GM23248 (cell line): ENCODE measurements at places on chromosomes 4 and X.

DNA sequence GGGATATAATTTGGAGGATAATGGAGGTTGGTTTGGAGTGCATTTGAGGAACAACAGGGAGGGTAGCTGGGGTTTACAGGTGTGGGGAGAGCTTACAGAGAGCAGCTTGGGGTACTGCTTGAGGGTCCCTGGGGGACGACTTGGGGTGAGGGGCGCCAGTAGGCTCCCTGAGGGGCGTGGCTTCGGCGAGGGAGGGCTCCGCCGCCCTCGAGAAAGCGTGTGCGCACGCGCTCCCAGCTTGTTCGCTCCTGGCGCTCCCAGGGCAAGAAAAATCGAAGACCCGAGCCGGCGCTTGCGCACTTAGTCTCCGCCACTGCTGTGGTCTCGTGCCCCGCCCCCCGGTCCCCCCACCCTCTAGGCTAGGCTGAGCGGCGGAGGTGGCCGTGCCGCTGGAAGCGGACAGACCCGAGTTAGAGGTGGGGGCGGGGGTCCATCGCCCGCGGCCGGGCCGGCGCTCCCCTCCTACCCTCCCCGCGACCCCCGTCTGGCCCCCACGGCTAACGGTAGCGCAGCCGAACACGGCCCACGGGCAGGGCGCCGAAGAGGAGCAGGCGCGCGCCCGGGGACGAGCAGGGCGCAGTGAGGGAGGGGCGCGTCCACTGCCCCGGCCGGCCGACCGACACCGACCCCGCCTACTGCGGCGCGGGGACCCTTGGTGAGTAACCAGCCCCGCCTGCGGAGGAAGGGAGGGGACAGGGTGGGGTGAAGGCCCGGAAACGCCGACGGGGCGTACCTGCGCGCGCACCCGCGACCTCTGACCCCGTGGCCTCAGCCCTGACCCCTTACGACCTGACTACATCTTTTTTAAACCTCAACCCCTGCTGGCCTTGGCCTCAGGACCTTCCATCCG, 5.4 kb upstream of the CCDC120 start:
- DNase-seq, result peak; percentile 63

GRCh38 chr4:74397748-74398426, 32.9 kb downstream of the EREG start:
- DNase-seq, result peak; percentile 16

GRCh38 chr4:99657798-99658197, at the start of gene C4orf54:
C4orf54 (minus strand) TSS chr4:99657828; CDS start chr4:99654648, 3,180 bp downstream.
- no peak for DNase-seq

DNA sequence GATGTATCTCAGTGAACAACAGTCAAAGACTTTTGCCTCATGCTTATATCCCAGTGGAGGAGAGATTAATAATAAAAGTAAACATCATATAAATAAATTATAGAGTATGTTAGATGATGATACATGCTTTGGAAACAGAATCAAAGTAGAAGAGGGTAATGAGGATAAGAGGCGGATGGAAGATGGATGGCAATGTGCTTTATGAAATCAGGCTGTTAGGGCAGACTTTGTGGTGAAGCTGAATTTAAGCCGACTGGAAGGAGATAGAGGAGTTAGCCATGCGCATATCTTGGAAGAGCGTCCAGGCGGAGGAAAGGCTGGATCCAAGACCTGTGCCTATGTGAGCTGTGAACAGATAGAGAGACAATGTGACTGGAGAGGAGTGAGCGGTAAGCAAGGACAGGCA, 74.9 kb upstream of the GUCY1A1 start:
- DNase-seq, result no peak

- no peak for DNase-seq
Measured at GRCh38 chrX:131262200-131262599, 26.9 kb downstream of the IGSF1 start.

GRCh38 chr4:102551958-102552565, 50.9 kb downstream of the NFKB1 start:
- DNase-seq, result no peak

DNA sequence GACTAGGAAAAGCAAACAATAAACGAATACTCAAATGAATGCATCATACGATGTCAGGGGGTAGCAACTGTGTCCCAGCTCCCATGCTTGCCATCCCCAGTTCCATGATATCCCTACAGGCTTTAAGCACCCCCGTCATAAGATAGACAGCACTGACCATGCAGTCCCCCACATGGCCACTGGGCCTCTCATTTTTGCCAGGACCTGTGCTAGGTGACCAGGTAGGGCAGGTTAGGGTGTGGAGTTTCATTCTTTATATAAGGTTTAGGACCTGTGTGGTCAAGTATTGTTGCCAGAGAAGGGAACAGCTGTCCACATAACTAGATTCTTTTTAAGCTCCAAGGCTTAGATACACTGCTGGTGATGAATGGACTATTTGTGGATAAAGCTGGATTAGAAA, 9.7 kb downstream of the PPEF2 start:
- no peak for DNase-seq

- DNase-seq, result no peak
Measured at GRCh38 chrX:29419774-29420553, 795.4 kb upstream of the MAGEB2 start.

- DNase-seq, result no peak
Measured at GRCh38 chr4:76301775-76302162, 4.8 kb upstream of the STBD1 start.

- DNase-seq, result no peak
Measured at GRCh38 chrX:13821738-13822137, 4.8 kb upstream of the GPM6B start.

DNA sequence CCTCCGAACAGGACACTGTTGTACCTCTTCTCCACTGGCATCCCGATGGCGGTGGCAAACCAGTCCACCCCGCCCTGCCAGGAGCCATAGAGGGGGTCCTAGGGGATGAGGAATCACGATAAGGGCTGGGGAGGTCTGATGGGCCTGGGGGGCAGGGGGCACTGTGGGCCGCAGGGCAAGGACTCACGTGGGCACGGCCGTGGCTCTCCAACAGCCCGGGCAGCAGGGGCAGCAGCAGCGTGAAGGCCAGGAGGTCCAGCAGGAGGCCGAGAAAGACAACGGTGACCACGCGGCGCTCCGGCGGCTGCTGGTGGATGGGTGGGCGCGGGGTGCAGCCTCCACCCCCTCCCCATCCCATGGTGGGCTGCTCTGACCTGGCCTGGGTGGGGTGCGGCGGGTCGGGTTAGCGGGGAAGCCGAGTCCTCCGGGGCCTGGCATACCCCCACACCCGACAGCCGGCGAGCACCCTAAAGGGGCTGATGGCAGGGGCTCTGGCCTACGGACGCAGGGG, 29.6 kb downstream of the NOP14 start:
- peak; percentile 55 for DNase-seq

DNA sequence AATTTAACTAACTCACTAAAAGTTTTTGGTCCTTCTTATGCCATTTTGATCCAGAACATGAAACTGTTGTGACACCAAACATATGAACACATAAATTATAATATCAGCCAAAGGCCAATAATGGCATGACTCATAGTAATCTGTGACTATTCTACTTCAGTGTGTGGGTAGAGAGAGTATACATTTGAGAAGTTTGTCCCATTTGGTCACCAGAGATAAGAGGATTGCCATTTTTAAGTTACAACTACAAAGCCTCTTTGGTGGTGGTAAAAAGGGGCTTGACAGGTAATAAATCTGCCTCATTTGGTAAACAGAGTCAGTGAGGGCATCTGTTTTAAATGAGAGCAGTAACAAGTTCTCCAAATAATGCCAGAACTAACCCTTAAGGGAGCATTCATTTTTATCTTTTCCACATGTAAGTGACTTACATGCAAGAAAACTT, 117.9 kb downstream of the TBC1D19 start:
- peak; percentile 55 for DNase-seq

DNA sequence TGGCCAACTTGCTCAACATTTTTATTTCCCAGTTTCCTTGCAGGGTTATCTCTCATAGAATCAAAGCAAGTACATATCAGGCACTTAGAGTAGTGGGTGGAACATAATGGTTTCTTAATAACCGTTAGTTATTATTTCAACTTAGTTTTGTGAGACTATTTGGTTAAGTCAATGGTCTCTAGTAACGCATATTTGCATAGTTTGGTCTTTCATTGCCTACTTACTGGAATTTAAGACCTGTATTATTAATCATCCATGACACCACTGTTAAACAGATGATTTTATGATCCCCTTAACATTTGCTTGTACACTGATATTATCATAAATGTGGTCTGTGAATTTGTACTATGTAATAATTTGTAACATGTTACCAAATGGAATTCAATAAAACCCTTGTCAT, 70.9 kb upstream of the SMIM31 start:
- no peak for DNase-seq

DNA sequence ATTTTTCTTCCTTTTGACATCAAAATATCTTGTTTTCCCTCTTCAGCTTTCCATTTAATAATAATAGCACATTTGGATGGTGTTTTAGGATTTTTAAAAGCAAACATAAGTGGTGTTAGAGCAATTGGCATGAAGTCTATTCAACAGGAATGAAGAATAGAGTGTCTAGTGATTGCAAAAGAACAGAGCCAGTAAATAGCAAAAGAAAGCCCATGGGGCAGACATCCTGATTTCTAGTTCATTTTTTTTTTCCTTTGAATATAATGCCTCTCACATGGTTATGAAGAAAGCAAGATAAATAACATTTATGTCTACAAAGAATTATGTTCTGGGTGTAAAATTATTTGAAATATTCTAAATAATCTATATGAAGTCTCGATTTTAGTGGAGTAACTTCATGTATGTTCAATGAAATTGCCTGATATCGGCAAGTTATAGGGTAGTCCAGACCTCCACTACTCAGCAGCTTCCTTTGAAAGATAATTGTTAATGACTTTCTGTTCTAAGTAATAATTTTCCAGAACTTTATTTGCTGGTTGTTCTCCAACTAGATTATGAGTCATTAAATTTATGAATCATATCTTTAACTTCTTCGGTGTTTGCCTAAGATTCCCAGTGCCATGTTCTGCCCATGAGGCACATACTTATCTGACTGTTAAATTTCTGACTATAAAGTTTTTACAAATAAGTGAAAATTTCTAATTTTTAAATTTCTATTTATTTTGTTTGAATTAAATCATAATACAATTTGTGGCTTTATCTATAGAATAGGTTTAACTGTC, 587.9 kb downstream of the TLL1 start:
- DNase-seq, result peak; percentile 11

DNA sequence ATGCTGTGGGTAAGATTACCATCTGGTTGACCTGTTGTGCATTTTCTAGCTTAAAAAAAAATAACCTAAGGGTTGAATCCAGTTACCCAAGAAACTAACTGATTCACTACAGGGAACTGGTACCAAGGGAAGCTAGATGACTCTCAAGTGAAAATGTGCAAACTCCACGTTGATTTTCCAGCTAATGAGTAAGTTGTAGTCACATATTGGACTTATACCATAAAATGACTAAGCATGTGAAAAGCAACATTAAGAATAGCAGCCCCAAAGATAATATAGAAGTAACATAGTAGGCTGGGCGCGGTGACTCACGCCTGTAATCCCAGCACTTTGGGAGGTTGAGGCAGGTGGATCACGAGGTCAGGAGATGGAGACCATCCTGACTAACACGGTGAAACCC, 270.9 kb downstream of the SPRY1 start:
- DNase-seq, result peak; percentile 88

DNA sequence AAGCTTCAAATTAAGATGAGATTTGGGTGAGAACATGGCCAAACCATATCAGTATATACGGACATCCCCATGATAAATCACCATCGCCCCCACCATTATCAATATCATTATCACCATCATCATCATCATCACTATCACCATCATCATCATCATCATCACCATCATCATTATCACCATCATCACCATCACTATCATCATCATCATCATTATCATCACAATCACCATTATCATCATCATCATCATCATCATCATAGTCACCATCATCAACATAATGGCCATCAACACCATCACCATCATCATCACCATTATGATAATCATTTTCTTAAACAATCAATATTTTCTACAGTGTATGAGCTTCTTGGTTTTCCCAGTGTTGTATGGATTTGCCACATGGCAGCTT, 360.9 kb downstream of the NLGN4X start:
- DNase-seq, result no peak

GRCh38 chrX:72621625-72622485, 49.2 kb upstream of the HDAC8 start:
- peak; percentile 71 for DNase-seq

- peak; percentile 3 for DNase-seq
Measured at GRCh38 chr4:91325495-91325894, 978.3 kb upstream of the GRID2 start.

GRCh38 chr4:98027827-98028226, 115.4 kb downstream of the STPG2 start:
- DNase-seq, result peak; percentile 22

- no peak for DNase-seq
Measured at GRCh38 chr4:41878170-41878969, 56.9 kb upstream of the TMEM33 start.

DNA sequence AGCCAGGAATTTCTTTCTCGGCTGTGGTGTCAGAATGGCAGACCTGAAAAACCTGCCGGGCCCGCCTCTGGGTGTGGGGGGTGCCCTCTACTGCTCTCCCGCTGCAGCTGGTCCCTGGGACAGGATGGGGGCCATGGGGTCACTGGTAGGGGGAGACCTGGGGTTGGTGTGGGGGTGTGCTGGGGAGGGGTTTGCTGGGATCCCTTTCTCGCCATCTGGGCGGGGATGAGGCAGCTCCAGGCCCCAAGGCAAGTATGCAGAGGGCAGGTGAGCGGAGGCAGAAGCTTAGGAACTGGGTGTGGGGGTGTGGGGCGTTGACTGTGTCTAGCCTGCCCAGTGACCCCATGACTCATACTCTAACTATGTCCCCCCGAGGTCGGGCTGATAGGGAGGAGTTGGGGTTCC, 884 bp downstream of the CCDC120 start:
- DNase-seq, result no peak

DNA sequence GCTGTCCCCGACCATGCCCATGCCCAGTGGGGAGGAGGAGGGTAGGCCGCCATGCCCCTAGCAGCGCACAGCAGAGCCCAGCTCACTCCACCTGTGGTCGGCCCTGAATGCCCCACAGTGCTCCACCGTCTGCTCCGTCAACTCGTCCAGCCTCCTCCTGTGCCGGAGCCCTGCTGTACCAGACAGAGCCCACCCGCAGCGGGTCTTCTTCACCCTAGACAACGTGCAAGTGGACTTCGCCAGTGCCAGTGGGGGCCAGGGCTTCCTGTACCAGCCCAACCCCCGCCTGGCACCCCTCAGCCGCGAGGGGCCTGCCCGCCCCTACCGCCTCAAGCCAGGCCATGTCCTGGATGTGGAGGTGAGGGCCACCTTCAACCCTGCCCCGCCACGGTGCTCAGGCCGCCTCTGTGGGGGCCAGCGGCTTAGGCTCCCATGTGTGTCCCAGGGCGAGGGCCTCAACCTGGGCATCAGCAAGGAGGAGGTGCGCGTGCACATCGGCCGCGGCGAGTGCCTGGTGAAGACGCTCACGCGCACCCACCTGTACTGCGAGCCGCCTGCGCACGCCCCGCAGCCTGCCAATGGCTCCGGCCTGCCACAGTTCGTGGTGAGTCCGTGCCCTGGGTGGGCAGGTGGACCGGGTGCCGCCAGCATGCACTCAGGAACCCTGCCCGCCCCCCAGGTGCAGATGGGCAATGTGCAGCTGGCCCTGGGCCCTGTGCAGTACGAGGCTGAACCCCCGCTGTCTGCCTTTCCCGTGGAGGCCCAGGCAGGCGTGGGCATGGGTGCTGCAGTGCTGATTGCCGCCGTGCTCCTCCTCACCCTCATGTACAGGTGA, 6.9 kb upstream of the SRPK3 start:
- DNase-seq, result no peak
